NCI-H1694 (cell line): ENCODE measurements at places on chromosomes 5 and 9.
A peak's percentile ranks its signal among the peaks of the same experiment; 100 is the strongest.

DNA sequence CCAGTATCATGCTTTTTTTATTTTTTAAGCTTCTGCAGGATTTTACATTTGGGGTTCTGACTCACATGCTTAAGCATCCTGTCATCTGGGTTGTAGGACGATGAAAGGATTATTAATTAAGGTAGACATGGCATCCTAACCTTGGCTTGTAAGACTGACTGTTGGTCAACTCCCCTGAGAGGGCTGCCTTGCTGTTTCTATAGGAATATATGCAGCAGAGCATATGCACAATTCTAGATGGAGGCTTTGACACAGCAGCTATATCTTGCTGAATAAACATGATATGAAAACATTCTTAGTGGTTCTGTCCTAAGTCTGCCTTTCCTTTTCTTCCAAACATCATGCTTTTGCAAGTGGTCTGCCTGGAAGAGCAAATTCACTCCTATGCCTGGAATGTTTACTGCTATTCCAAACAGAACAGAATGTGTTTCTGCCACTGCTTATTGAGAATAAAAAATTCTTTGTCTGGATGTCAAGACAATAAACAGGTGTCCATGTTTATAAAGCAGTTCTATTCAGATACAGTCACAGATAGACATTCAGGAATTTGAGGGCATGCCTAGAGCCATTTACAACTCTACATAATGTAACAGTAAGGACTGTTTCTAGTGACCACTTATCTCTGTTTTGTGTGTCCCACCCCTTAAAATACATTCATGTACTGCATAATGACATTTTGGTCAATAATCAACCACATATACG, 166.2 kb upstream of the PPP2R2B start:
- DNase-seq = no peak

GRCh38 chr9:20646656-20647055, 24.4 kb upstream of the MLLT3 start:
- no peak for DNase-seq

- no peak for DNase-seq
Measured at GRCh38 chr5:171750311-171750788, 35.3 kb upstream of the SMIM23 start.

GRCh38 chr5:95913663-95914062, 48.0 kb downstream of the ELL2 start:
- no peak for DNase-seq

- no peak for DNase-seq
Measured at GRCh38 chr5:16074358-16074757, 105.2 kb downstream of the MARCHF11 start.

DNA sequence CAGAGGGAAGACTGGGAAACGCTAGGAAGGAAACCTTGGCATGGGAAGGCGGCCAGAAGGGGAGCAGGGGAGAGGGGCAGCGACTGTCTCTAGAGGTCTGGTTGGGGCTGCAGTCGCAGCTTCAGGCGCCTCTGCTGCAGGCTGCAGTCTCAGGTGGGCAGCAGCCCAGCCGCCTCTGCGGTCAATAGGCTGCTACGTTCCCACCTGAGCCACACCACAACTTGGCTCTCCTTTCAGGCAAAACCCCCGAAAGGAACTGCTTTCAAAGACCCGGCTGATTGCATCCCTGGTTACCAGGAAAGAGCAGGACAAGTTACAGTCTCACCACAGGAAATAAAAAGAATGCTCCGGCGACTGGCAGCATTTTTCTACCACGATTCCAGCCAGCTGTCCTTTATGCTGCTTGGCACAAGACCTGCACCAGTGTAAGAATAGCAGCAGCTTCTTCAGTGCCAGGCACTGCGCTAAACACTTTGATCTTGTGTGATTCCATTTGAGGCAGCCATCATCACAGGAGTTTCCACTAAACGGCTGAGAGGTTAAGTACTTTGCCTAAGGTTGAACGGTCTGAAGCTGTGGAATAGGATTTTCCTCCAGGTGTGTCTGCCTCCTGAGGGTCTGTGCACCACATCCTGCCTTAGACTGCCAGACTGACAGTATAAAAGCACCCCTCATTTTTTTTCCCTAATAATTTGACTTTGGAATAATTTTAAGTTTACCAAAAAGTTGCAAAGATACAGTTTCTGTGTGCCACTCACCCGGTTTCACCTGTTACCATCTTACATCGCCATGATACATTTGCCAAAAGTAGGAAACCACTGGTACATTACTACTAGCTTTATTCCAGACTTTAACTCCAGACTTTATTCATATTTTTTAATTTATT, 7.5 kb downstream of the RPS14 start:
- no peak for DNase-seq

DNA sequence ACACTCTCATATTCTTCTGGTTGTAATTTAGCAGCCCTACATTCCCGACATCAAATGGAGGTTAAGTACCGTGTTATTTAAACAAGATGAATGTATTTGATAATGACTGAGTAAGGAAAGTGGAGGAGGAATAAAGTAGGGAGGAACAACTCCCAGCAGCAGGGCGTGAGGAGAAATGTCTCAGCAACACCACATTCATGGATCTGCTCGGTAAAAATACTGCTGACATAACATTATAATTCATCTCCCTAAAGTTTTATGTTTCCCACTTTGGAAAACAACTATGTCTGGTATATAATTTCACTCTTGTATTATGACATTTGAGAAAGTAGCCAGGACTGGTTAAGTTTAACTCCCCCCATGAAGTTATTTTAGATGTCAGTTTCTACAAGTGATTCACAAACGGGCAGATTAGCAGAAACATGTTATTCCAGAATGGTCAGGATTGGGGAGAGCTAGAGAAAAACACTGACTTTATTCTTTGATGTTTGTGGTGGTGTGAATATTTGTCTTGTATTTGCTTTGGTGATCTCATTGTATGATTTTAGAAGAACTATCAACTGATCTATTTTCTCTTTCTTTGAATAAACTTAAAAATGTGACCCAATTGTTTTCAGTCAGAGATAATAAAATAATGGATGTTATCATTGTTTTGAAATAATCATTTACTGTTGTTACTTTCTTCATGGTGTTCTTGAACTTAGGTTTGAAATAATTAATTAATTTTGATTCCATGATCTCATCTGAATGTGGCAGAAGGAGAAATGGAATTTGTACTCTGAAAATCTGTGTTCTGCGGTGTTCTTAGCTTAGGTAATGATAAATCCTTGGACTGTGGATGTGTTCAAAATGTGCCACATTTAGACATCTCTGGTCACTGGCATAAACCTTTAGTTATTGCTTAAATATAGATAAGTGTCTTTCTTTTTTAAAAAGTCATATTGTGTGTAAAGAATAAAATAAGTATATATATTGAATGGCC, 303.6 kb upstream of the ZNF608 start:
- no peak for DNase-seq

DNA sequence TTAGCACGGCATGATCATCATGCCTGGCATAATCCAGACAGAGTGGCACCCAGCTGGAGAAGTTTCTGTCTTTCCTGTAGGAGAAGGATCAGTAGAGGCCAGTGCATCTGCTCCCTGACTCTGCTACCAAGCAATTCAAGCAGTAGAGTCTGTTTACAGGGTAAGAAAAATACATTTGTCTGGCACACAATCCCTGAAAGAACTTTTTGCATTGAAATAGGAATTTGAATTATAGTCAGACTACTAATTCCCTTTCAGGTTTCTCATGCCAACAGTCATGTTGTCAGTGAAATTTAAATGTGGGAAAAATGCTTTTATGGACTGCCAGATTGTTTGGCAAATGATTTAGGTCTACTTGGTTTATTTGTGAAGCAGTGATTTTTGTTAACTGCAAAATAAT, 125.6 kb downstream of the RAB3C start:
- DNase-seq = peak; percentile 9

DNA sequence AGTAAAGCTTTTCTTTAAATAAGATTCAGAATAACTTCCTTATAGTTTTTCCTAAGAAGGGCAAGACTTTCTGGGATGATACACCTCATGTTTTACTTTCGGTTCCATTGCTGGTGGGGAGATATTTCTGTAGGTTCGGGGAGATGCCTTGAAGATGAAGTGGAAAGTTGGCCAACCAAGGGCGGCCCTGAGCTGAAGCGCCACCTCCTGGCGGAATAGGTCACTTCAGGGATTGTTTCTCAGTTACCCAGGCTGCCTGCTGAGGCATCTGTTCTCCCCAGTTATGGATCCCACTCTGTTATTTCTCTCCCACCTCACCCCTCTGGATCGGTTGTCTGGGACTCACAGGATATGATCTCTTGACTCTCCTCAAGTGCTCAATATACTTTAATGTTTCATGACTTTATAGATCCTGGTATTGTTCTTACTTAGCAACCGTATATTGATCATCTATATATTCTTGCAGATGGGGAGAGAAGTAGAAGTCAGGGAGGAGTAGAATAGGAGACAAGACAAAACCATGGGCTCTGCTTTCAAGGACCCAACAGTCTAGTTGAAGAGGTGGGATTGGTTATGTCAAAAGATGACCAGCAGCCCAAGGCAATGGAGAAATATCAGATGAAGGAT, 23.4 kb downstream of the MEGF10 start:
- DNase-seq = no peak

GRCh38 chr5:55191165-55191564, 18.2 kb upstream of the CDC20B start:
- no peak for DNase-seq

- DNase-seq = no peak
Measured at GRCh38 chr5:147859962-147860640, 18.4 kb upstream of the SCGB3A2 start.

- no peak for DNase-seq
Measured at GRCh38 chr5:112555691-112556090, 136.6 kb upstream of the EPB41L4A start.

- no peak for DNase-seq
Measured at GRCh38 chr5:82862711-82863110, 214.5 kb downstream of the TMEM167A start.

DNA sequence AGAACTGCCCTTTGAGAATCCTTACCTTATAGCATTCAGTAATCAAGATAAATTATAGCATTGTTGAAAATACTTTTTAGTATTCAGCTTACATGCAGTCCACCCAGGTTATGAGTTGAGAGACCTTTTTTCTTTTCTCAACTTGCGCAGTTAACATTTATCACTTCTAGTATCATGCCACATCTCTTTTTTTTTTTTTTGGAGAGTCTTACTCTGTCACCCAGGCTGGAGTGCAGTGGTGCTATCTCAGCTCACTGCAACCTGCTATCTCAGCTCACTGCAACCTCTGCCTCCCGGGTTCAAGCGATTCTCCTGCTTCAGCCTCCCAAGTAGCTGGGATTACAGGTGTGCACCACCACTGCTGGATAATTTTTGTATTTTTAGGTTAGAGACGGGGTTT, 29.0 kb downstream of the LRRC70 start:
- no peak for DNase-seq

DNA sequence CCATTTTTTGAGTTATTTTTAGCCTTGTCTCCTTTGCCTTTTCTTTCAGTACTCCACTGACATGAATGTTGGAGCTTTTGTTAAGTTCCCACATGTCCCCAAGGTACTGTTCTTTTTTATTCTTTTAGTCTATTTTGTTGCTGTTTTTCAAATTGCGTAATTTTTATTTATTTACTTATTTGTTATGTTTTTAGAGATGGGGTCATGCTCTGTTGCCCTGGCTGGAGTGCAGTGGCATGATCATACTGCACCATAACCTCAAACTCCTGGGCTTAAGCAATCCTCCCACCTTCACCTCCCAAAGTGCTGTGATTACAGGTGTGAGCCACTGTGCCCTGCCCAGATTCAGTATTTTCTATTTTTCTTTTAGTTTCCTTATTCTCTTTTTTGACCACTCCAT, 5.4 kb upstream of the PCDHA1 start:
- no peak for DNase-seq

DNA sequence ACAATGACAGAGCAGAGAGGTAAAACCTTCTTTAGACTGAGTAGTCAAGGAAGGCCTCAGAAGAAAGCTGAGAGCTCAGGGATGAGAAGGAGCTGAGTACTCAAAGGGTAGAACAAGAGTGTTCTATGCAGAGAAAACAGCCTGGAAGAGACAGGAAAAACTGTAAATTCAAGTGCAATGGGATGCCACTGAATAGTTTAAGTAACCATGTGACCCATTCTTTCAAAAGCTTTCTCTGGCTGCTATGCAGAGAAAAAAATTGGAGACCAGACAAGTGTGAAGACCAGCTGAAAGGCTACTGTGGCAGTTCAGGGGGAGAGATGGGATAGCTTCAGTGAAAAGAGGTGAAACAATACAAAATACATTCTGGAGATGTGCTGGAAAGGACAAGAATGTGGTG, 61.3 kb upstream of the RNF38 start:
- DNase-seq = no peak

DNA sequence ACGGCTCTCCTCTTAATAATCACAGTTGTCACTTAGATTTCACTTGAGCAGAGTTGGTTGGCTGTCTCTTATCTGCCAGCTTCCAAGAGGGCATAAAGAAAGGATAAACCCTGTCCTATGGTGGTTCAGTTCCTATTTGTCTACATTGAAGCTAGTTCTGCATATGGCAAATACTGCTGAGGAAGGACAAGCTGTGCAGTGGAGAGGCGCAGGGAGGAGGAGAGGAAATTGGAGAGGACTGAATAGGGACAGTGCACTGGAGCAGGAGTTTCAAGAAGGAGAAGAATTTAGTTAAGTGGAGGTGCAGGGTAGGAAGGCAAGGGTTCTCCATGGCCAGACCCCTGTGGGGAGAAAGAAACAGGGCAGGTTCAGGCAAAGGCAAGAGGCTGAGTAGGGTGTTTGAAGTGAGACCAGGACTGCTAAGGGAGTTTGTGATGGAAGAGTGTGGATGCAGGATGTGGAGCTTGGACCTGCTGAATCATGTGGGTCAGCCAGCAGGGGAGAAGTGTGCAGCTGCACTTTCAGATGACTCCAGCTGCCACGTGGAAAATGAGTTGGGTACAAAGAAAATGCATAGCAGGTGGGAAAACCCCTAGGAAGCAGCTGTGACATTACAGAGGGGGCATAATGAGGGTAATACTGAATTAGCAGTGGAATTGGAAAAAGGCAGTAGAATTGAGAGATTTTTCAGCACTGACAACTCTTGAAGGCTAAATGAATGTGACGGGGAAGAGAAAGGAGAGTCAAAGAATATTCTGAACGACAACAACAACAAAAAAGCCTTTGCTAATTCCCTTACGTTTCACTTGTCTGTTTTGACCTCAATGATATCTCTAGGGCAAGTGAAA, 66.8 kb downstream of the MAMDC2 start:
- DNase-seq = no peak

- DNase-seq = no peak
Measured at GRCh38 chr5:107195890-107196395, 474.8 kb downstream of the EFNA5 start.

- peak; percentile 2 for DNase-seq
Measured at GRCh38 chr9:116087751-116088194, 65.8 kb upstream of the PAPPA start.

GRCh38 chr5:128681096-128681495, 143.1 kb upstream of the FBN2 start:
- no peak for DNase-seq

DNA sequence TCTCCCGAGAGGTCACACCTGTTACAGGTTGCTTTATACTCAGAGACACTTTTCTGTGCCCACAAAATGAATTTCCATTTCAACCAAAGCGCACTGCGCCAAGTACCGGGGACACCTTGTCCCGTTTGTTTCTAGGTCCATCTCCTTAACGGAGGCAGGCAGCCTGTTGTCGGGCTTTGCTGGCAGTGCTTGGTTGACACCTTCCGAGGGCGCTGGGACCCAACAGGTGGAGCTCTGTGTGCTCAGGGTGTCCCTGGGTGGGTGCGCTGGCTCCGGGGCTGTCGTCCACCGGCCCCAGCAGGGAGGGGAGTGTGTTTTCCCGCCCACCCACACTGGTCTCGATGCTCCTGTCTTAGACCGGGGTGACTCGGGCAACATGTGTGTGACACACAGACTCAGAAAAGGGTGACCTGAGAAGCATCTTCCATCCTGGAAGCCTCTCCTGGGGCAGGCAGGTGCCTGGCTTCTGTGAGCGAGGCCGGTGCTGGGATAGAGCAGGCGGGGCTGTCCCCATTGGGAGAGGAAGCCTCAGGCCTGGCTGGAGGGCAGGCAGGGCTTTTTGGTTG, 8.5 kb downstream of the RNU6ATAC start:
- DNase-seq = no peak
